ENCODE measurements at places on chromosomes 16 and 17. TPM values are rescaled to one million over a fixed set of nuclear protein-coding genes. Genes with fewer than 3 reads are reported as not detected.

GRCh38 chr17:58532555-58532951 lies 18.1 kb upstream of the MTMR4 start:
- no peak for DNase-seq

GRCh38 chr17:37650419-37651003 lies 7.3 kb upstream of the DDX52 start:
- no peak for DNase-seq

GRCh38 chr16:15963307-15963910 lies 14.0 kb downstream of the ABCC1 start:
- DNase-seq, result no peak

Gene CD300E
- total RNA-seq, result 0.27 TPM

DNA sequence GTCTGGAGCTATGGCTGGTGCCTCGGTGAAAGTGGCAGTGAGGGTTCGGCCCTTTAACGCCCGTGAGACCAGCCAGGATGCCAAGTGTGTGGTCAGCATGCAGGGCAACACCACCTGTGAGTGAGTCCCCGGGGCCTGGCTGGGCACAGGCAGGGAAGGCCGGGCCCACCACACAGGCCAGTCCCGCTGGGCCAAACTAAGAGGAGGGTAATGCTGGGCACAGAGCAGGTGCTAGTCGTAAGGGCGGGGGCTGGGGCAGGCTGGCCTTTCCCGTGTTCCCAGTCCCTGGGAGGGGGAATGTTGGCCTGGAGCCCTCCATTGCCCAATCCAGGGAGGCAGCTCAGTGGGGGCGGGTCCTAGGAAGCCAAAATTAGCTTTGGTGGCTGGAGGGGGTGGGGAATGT lies 2.5 kb downstream of the KIF1C start:
- peak; percentile 93 for DNase-seq
